Activated naive CD4-positive, alpha-beta T cell treated with anti-CD3 and anti-CD28 coated beads for 36 hours (primary cell): ENCODE measurements at places on chromosomes 7 and 10.
A peak's percentile ranks its signal among the peaks of the same experiment; 100 is the strongest.

- peaks cover 6% of the 10 kb centered on the region for H3K4me1 ChIP-seq
- H3K36me3 ChIP-seq, result no peaks in the 10 kb centered on the region
Measured at GRCh38 chr10:84172467-84173356, 889 bp upstream of the GPR15LG start.

- H3K27ac ChIP-seq, result no peak overlapping the region
- H3K36me3 ChIP-seq, result peaks cover 23% of the 10 kb centered on the region
- H3K4me3 ChIP-seq, result no peak overlapping the region
Measured at GRCh38 chr7:7237978-7238267, 55.6 kb downstream of the C1GALT1 start.

DNA sequence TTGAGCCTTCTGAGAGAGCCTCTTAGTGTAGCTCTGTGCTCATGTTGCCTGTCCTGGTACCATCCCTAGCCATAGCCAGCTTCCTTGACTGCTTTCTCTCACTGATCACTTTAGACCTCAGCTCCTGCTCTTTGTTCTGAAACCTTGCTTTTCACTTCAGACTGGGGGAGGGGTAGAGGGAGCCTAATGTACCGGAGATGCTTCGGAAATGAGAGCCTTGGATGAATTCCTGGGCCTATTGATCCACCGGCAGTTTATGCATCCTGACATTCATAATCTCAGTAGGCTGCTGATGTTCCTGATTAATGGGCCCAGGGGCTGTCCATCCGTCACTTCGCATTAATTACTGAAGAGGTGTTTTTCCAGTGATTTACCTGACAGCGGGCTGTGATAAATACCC lies 38.8 kb downstream of the R3HCC1L start:
- no peaks in the 10 kb centered on the region for H3K27me3 ChIP-seq
- H3K4me1 ChIP-seq, result peaks cover 12% of the 10 kb centered on the region
- DNase-seq, result no peak
- no peak overlapping the region for H3K4me3 ChIP-seq

- no peak overlapping the region for H3K4me3 ChIP-seq
- no peak overlapping the region for H3K27ac ChIP-seq
- peaks cover 34% of the 10 kb centered on the region for H3K36me3 ChIP-seq
- no peaks in the 10 kb centered on the region for H3K27me3 ChIP-seq
- DNase-seq, result no peak
Measured at GRCh38 chr10:7988989-7989388, 65.5 kb upstream of the GATA3 start.

GRCh38 chr10:80283119-80283518 lies 6.3 kb downstream of the MAT1A start:
- H3K27me3 ChIP-seq, result peaks cover 9% of the 10 kb centered on the region
- no peak for DNase-seq

DNA sequence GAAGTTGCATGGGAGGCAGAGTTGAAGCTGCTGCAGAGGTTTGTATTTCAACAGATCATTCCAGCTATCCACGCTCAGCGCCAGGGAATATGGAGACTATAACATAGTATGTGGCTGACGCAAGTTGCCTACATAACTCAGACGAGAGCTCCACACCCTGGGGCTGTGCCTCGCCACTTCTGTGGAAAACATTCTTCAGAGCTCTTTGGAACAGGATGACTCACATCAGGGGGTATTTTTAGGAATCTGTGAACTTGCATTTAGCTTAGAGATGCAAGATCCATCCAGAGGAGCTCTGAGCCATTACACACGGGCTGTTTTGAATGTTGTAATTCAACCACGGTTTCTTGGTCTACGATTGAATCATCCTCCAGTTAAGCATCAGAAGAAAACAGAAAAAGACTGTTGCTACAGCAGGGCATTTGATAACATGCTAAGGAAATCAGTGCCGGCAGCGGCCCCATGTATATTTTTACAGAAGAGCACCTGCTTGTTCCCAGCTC lies 481.5 kb upstream of the AKR1E2 start:
- DNase-seq, result peak; percentile 32
- H3K4me3 ChIP-seq, result no peak overlapping the region
- H3K36me3 ChIP-seq, result no peaks in the 10 kb centered on the region
- no peak overlapping the region for H3K27ac ChIP-seq

DNA sequence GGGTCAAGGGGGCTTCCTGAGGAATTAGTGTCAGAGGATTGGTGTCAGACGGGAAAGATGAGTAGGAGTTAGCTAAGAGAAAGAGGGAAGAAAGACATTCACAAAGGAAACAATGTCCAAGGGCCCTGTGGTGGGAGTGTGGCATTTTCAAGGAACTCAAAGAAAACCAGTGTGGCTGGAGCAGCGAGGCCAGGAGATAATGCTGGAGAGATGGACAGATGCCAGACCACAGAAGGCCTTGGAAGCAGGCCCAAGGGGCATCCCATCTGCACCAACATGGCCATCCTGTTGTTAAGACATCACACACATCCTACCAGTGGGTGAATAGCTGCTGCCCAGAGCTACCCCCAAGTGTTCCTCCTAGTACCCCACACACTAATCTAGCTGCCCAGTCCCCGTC lies 36.1 kb upstream of the CUL1 start:
- no peak for DNase-seq
- no peaks in the 10 kb centered on the region for H3K27me3 ChIP-seq
- H3K4me3 ChIP-seq, result no peak overlapping the region
- no peak overlapping the region for H3K27ac ChIP-seq

- H3K4me1 ChIP-seq, result no peaks in the 10 kb centered on the region
- H3K4me3 ChIP-seq, result no peak overlapping the region
- H3K36me3 ChIP-seq, result peaks cover 15% of the 10 kb centered on the region
- H3K27me3 ChIP-seq, result no peaks in the 10 kb centered on the region
- DNase-seq, result no peak
- no peak overlapping the region for H3K27ac ChIP-seq
Measured at GRCh38 chr7:74223711-74224510, 14.1 kb downstream of the LAT2 start.

DNA sequence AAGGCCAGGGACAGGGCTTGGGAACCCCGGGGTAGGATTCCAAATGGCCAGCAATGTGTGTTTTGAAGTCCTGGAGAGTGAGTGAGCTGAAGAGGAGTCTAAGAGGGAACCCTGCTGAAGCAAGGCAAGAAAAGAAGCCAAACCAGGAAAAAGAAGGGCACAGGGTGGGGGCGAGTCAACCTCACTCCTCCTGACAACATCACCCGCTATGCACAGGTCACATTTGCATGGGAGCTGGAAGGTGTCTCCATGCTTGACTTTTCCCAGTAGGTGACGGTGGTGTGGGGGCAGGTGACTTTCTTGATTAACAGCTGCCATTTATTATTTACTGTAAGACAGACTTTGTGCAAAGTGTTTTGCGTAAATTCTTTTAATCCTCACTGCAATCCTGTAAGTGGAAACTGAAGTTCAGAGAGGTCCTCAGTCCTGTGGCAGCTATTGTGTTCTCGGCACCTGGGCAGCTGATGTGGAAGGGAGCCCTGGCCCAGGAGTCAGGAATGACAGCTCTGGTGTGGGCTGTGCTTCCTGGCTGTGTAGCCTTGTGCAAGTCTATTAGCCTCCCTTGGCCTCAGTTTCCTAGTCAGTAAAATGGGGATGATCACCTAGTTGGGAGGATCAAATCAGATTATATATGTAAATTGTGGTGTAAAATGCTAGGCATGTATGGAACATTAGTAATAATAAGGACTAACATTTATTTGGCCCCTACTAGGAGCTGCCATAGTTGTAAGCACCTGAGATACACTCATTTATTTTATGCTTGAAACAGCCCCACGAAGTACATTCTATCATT lies 90.9 kb downstream of the SH3PXD2A start:
- no peak for DNase-seq
- no peaks in the 10 kb centered on the region for H3K27me3 ChIP-seq
- H3K4me1 ChIP-seq, result peaks cover 59% of the 10 kb centered on the region
- H3K4me3 ChIP-seq, result peak overlapping the region; percentile 53
- no peaks in the 10 kb centered on the region for H3K36me3 ChIP-seq

DNA sequence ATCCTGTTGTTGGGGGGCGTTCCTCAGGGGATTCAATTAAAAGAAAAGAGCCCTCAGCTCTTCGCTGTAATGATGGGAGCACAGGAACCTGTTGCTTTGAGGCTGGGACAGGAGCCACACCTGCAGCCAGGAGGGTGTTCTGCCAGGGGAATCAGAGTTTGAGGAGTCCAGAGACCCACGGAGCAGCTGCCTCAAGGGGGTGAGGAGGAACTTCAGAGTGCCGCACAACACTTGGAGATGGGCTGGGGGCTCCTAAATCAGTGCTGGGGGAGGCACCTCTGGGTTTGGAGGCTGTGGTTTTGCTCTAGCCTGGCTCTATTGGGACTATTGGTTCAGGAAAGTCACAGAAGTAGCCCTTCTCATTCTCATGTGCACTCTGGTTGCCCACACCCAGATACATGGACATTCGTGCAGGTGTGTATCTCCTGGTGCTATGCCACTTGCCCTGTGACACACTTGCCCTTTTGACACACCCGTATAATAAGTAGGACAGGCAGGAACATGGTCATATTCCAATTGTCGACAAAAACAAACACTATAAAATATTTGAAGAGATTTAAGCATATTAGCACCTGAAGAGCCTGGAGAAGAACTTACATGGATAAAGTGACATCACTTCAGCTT lies 98.1 kb downstream of the PTPN20 start:
- no peak overlapping the region for H3K27ac ChIP-seq
- DNase-seq, result no peak
- H3K4me3 ChIP-seq, result no peak overlapping the region
- no peaks in the 10 kb centered on the region for H3K36me3 ChIP-seq

DNA sequence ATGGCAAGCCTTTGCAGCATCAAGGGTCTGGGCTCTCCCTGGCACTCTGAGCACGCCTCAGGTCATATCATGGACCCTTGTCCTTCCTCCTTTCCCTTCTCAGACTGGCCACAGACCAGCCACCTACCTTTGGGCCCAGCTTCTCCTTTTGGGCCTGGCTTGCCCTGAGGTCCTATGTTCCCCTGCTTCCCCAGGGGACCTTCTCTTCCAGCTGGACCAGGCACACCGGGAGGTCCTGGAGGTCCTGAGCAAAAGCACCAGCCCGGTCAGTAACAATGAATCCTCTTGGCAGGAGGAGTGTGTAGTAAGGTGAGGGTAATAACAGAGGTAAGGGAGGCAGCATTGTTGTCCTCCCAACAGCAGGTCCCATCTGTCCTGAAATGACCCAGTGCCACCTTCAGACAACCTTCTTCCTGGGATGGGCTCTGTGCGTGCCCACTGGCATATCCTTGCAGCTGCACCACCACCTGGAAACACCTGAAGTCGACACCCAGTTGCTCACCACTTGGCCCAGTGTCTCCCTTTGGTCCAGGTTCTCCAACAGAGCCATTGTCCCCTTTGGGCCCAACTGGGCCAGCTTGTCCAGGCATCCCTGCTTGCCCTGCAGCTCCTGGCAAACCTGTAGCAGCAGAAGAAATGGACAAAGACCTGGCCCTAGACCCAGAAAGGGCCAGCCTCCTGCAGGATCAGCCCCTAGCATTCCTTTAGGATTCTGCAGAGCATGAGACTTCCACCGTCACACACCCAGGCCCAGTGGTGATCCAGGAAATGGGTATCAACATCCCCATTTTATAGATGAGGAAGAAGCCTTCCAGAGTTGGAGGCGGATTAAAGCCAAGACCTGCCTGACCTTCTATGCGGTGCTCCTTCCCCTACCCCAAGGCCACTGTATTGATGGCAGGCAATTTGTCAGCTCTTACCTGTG lies 6.4 kb downstream of the SFTPD start:
- no peak for DNase-seq
- peaks cover 14% of the 10 kb centered on the region for H3K4me1 ChIP-seq
- no peak overlapping the region for H3K27ac ChIP-seq

DNA sequence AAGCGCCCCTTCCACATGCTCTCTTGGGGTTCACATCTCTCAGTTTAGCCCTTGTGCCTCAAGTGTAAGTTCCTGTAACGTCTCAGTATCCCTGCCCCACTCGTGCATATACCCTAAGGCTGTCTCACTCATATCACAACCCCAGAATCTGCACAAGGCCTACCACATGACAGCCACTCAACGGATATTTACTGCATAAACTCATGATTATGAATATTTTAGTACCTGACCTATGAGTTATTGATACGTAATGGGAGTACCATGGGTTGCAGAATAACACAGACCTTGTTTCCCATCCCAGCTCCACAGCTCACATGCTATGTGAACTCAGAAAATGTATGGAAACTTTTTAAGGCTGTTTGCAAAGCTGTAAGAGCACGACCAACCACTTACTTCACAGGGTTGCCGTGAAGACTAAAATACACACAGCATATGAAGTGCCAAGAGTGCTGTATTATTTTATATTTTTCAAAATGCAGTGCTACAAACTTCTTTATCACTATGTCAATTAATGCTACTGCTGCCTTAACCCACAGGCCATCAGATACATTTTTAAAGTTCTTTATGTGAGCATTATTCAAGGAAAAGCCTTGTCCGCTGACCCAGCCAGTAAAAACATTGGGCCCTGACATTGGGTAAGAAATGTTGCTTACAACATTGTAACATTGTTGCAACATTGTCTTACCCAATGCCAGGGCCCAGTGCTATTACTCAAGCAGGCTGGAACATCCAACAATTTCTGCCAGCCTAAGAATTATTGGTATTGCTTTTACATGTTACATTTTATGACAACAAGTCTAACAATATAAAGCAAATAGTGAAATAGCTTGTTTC lies 97.2 kb downstream of the JAZF1 start:
- DNase-seq, result no peak
- H3K4me3 ChIP-seq, result no peak overlapping the region
- no peaks in the 10 kb centered on the region for H3K27me3 ChIP-seq

- no peaks in the 10 kb centered on the region for H3K36me3 ChIP-seq
- DNase-seq, result peak; percentile 29
- no peaks in the 10 kb centered on the region for H3K4me1 ChIP-seq
Measured at GRCh38 chr10:28432210-28432676, 100.7 kb upstream of the WAC start.

DNA sequence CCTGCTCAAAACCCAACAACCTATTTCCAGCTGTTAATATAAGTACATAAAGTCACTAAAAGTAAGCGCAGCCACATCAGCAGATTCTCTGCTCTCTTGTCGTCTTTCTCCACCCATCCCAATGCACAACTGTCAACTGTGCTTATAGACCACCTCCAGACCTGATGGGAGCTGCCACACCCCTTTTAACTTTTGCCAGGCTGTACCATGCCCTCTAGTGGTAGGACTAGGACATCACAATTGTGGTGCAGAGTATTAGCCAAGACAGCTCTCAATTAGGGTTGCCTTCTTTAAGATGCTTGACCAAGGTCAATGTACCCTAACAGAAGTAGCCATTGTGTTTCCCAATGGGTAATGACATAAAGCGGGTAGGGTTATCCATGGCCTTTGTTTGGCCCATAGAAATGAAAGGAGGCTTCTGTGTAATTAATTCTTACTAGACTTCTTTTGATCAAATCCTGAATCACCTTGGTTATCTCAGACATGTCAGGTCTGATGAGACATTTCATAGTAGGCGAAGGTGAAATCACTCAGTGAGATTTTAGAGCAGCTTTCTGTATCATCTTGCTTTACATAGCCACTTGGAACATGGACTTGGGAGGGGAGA lies 68.1 kb downstream of the SCRN1 start:
- no peak overlapping the region for H3K4me3 ChIP-seq
- no peaks in the 10 kb centered on the region for H3K4me1 ChIP-seq
- H3K27me3 ChIP-seq, result no peaks in the 10 kb centered on the region
- H3K27ac ChIP-seq, result no peak overlapping the region
- peak; percentile 61 for DNase-seq
- H3K36me3 ChIP-seq, result no peaks in the 10 kb centered on the region

- no peak overlapping the region for H3K4me3 ChIP-seq
- H3K27ac ChIP-seq, result peak overlapping the region; percentile 30
- peak; percentile 70 for DNase-seq
Measured at GRCh38 chr10:84375011-84375410, 46.6 kb downstream of the CCSER2 start.
